ENCODE measurements at places on chromosomes 13 and 19.

- no peak for DNase-seq
Measured at GRCh38 chr13:111242585-111242984, 77.9 kb upstream of the TEX29 start.

DNA sequence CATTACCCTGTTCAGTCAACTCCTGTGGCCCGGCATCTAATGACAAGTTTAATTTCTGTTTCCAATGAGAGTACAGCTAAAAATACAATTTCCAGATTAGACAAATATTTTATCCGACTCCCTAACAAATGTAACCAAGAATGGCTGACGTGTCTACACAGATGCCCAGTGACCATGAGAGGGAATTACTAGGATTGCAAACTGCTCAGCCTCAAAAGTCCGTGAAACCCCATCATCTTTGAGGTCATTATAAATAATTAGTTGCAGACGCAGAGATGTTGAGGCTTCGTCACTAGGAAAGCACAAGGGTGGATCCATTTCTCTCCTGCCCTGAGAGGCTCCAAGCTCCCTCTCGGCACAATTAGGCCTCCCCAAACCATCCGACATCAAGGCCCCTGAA is 104.1 kb upstream of the ZNF507 start:
- no peak for DNase-seq

- no peak for DNase-seq
Measured at GRCh38 chr13:107852072-107852471, 363.3 kb downstream of the LIG4 start.

- DNase-seq: no peak
Measured at GRCh38 chr13:106565127-106565775, 2.7 kb downstream of the ARGLU1 start.

DNA sequence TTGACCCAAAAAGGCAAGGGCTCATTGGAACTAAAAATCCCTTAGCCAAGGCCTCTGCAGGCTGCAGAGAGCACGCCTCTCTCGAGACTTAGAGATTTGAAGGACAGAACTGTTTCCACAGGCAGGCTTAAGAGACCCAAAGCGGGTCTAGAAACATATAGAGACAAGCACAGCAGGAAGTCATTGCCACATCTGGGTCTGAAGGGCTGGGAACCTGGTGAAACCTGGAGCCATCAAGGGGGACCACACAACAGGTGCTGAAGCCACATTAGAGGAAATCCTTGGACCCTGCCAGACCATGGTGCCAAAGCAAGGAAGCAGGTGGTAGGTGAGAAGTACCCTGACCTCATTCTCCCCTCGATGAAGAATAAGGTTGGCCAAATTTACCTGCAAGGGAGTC is 33.8 kb upstream of the LRCH1 start:
- no peak for DNase-seq

GRCh38 chr13:84609716-84610115 is 727.4 kb upstream of the SLITRK1 start:
- DNase-seq: no peak

GRCh38 chr19:16197188-16197621 is 506 bp upstream of the AP1M1 start:
- no peak for DNase-seq

DNA sequence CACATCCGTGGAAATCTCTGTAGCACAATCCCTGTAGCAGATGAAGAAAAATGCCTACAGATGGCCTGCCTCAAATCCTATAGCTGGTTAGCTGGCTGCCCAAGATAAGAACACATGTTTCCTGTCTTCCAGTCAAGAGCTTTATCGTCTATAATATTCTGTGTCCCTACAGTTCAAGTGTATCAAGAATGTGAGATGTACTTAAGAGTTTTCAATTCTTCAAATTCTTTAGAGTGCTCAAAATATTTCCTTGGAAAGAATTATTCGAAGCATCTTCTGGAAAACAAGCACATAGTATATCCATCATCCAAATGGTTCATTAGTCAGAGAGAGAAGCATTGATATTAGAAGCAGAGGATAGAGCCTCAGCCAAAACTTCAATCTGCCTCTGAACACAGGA is 239.8 kb downstream of the COG6 start:
- no peak for DNase-seq

GRCh38 chr13:24307211-24308067 is 1.9 kb upstream of the C1QTNF9 start:
- no peak for DNase-seq

DNA sequence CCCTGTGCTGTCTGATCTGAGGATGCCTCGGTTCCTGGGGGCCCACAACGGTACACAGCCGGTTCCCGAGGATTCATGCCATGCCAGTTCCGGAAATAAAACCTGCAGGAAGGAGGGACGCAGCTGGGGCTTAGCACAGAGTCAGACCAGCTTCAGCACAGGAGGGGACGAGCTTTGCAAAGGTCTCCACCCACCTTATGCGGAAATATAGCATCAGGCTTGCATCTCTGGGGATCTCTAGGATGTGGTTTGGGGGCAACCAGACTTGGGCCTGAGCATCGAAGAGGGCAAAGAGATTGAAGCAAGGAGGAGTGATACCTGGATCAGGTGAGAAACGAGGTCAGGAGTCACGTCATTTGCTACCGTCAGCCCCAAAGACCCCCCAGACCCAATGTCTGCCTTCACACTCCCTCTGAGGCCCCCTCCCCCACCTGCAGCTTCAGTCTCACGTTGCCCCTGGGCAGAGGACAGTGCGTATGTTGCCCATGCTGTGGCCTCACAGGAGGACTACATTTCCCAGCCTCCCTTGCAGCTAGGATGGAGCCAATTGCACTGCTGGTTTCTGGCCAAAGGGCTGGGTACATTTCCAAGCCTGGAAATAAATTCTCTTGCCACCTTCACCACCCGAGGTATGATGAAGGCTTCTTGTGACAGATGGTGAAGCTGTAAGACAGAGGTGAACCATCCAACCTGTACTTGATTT is 12.1 kb downstream of the TYK2 start:
- DNase-seq: no peak

DNA sequence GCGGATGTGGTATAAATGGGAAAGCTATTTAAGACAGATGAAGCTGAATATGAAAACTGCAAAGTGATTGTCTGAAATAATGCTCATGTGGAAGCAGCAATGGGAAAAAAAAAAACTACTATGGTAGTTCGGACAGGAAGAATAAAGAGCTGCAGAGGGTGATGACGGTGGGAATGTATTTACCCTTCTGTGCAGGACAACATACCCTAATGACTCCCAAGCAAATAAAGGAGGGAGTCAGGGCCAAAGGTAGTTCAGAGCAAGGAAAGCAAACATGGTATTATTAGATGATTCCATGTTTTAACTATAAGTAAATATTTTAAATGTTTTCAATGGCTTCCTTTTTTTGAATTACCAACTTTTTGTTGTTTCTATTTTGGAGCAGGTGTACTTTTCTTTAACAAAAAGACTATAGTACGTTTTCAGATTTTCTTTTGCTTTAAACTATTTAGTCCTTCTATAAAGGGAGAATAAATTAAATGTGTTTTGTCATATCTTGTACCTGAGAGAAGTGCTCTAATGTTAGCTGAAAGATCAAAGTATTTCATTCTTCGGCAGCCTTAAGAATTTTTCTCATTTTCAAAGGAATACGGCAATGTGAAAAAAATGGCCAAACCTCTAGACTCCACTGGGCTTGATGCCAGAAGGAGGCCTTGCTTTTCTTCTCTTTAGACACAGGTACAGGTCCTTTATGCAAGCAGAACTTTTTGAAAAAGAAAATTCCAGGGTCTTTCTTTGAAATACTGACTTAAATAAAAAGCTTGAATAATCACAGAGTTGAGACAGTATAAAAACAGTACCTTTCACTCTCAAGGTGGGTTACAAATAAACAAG is 67.8 kb upstream of the ZDHHC20 start:
- no peak for DNase-seq

DNA sequence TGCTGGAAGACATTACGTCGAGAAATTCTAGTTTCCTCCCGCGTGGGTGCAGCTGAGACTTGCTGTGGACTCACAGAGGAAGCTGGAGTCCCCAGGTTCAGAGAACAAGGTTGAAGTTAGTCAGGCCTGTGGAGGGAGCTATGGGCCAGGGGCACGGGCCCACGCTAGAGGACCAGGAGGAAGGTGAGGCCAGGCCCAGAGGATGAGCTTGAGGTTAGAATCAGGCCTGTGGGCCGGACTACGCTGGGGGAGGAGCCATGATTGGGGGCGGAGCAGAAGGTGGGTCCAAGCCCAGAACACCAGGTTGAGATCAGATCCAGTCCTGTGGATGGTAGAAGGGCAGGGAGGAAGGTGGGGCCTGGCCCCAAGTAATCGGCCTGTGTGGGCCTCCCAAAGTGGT is 32.6 kb downstream of the ZNF846 start:
- DNase-seq: no peak

DNA sequence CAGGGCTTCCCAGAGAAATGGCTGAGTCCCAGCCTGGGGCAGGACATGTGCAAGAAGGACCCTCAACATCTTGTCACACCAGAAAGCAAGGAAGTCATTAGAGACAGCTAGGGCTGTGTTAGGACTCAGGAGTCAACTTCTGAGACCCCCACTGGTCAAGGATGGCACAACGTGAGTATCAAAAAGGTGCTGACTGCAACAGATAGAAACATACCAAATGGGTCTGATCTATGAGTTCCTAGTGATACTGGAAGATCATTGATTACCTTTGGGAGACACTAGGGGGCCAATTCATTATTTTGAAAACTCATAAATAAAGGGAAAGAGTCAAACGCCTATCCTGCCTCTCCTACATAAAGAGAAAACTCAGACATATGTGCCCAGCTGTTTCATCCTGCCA is 73.5 kb upstream of the GJB6 start:
- no peak for DNase-seq

GRCh38 chr13:92769046-92769445 is 457.6 kb upstream of the GPC6 start:
- DNase-seq: no peak

- DNase-seq: no peak
Measured at GRCh38 chr13:36214163-36214921, at the start of gene SOHLH2. TSS of gene SOHLH2 (minus strand) at chr13:36214556. CDS start at chr13:36214526, 30 bp downstream.

DNA sequence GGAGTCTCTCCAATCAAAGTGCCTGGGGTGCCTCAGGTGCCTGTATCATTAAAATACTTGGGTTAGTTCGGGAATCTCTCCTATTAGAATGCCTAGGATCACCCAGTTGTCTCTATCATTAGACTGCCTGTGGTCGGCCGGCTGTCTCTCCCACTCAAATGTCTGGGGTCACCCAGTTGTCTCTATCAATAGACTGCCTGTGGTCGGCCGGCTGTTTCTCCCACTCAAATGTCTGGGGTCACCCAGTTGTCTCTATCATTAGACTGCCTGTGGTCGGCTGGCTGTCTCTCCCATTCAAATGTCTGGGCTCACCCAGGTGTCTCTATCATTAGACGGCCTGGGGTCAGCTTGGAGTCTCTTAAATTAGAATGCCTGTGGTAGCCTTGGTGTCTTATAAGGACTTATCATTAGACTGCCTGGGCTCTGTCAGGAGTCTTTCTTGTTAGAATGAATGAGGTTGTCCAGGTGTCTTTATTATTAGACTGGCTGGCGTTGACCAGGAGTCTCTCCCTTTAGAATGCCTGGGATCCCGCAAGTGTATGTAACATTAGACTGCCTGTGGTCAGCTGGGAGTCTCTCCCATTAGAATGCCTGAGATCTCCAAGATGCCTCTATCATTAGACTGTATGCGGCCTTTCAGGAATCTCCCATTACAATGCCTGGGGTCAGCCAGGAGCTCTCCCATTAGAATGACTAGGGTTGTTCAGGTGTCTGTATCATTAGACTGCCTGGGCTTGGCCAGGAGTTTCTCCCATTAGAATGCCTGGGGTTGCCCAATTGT is 1555.5 kb downstream of the UQCRFS1 start:
- DNase-seq: no peak

DNA sequence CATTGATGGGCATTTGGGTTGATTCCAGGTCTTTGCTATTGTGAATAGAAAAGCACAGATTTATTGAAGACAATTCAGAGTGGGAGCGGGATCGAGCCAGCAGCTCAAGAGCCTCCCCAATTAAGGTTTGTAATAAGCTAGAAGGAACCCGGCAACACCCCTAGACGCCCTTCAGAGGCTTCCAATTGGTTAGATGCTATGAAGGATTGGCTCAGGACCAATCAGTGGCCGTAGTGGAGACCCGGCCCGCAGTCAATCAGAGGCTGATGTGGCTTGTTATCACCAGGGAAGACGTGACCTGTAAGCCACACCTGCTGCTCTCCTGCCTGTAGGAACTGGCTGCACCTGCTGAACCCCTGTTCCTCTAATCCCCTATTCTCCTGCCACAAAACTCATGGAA is 14.6 kb downstream of the SIGLEC11 start:
- no peak for DNase-seq

- no peak for DNase-seq
Measured at GRCh38 chr19:11023710-11024109, 62.9 kb downstream of the SMARCA4 start.

GRCh38 chr19:32368787-32369186 is 23.4 kb downstream of the ZNF507 start:
- DNase-seq: no peak

DNA sequence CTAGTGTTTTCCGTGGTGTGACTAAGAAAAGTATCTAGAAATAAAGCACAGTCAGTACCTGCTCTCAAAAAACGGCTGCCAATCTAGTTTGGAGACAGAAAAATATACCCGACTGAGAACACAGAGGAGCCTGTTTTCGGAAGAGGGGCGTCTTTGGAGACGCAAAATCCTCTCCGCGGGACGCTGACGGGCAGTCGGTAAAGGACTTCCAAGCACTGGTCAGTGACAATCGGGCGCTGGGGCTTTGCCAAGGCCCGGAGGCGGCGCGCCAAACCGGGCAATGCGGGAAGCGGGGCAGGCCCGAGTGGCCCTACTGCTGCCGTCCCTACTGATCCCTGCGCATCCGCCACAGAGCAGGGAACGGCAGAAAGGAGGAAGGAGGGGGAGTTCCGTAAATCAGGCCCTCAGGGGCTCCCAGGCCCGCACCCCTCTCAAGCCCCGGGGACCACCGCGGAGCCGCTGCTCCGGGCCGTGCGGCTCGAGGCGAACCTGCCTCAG is 588 bp upstream of the DPY19L3 start:
- DNase-seq: no peak

GRCh38 chr13:80235166-80235966 is 105.6 kb downstream of the SPRY2 start:
- no peak for DNase-seq

- DNase-seq: peak; percentile 31
Measured at GRCh38 chr13:107585469-107586180, 629.7 kb downstream of the LIG4 start.

DNA sequence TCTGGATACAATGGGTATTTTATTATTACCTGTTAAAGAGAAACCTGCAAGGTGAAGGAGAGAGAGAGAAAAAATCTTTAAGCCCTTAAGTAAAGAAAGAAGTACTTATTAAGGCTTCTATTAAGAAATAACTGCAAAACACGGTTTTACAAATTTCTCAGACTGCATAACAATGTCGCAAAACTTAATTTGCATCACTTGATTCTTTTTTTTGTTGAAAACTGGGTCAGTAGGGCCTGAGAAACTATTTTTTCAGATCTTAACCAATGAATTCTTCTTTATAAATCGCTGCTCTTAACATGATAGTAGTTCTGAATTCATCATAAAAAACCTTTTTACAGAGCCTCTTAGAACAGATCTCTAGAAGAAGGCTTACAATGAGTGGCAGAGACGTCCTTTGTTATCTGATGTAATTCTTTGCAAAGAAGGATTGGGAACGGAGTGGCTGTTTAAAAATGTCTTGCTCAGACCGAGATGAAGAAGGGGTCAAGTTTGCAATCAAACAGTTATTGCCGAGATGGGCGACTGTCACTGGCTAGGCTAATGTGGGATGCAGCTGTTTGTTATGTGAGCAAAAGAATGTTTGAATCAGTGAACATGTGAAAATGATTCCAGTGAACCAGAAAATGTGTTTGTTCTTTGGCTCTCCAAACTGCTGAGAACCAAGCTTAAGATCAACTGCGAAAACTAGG is 76.3 kb downstream of the ZNF536 start:
- no peak for DNase-seq

GRCh38 chr19:41565379-41565720 is 10.6 kb upstream of the CEACAM21 start:
- DNase-seq: no peak
